ENCODE measurements at places on chromosomes 1 and 21.
A peak's percentile ranks its signal among the peaks of the same experiment; 100 is the strongest.

- peak; percentile 53 for DNase-seq
These were observed 106.9 kb upstream of the TMEM51 start for GRCh38 chr1:15046487-15047165.

DNA sequence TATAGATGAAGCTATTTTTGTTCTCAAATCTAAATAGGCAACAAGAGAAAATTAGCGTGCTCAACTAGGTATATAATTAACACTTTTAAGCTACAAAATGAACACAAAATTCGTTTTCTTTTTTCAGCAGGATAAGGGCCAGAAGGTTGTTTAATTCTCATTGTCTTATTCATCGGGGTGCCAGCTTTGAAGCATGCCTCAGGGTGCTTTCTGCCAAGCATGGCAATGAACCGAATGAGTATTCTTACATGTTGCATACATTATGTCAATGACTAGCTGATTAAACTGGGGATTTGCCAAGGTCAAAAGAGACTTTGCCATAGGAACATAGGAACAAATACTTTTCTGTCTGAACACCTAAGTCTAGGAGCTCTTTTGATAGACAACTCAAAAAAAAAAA lies 102.0 kb upstream of the MAP1LC3C start:
- no peak for DNase-seq

DNA sequence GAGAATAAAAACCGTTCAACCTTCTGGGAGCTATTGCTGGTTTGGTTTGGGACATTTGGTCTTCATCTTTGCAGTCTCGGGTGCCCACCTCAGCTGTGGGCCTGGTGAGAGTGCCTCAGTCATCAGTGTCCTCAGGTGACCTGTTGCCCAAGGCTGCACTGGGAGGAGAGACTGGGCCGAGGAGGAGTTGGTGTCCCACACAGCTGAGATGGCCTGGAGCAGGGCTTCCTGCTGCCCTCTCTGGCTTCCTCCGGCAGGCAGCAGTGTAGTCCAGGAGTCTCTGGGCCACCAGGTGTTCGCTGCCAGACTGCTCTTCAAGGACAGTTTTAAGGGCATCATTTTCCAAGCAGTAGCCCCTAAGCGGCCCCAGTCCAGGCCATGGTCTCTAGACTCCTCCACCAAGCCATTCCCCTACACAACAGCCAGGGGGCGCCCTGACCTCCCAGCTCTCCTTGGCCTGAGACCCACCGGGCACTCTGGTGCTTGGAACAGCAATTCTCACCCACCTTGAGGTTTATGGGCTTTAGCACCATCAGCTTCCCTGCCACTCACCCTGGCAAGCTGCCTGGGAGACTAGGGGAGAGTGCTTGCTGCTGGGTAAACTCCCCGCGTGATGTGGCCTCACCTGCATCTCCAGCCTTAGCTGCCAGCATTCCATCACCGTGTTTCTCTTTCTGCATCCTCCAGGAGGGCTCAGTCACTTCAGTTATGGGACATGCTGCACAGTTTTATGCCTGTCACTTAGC lies 9.1 kb upstream of the SYTL1 start:
- DNase-seq = no peak

DNA sequence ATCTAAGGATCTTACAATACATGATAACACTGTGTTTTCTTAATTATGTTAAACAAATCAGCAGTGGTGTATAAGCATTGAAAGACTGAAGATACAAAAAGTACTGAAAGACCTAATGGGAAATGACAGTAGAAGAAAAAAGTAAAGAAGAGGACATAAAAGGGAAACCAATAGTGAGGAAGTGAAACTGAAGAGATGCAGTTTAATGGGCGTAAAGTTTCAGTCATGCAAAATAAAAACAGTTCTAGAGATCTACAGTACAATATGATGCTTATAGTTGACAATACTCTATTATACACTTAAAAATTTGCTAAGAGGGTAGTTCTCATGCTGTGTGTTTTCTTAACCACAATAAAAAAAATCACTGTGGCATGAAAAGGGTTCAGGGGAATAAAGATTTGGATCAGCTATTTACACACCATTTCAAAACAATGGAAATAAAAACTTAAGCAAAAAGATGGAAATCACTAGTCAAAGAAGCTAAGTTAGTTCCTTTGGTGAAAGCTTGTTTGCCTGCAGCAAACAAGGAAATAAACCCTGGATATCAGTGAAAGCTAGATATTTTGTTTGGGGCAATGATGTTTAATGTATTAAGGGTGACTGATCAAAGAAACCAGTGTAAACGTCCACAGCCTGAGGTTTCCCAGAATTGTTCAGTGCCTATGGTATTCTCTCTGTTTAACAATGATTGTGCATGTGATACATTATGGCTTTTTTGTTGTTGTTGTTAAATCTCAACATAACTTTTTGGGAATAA lies 1160.8 kb upstream of the ADGRL2 start:
- DNase-seq = no peak

- no peak for DNase-seq
These were observed 28.3 kb downstream of the CD160 start for GRCh38 chr1:145747398-145748247.

GRCh38 chr1:37861151-37861550 lies 1.8 kb upstream of the MTF1 start:
- DNase-seq = no peak

DNA sequence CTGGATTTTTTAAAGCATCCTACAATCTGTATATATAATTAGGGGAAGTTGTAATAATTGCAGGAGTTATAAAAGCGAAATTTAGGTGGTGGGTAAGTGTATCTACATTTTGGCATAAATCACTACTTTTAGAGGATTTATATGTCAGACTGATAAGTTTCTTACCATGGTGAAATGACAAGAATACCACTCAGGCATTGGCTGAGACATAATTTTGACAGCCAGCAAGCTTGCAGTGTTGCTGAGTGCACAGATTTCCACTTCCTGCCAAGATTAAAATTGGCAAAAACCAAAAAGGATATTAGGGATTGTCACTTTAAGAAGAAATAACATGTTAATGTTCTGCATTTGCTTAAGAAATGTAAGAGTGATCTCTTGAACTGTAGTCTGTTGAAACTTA lies 28.2 kb downstream of the NFIA start:
- no peak for DNase-seq

GRCh38 chr1:50703240-50703639 lies 256.8 kb downstream of the FAF1 start:
- no peak for DNase-seq

DNA sequence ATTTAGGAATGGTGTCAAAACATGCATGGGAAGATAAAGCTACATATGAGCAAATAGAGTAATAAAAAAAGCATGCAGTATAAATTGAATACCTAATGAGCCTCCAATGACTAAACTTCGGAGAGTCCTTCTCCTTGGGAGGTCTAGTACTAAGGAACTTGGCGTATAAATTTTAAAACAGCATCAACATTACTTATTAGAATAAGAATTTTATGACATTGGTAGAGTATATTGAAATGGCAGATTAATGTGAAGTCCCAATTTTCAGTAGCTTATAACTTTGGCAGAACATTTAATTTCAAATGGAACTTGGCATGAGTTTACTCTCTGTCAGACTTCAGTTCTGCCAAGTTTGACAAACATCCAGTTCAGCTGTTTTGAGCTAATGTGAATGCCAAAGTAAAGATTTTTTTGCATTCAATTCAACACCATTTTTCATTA lies 104.7 kb upstream of the RGS18 start:
- DNase-seq = peak; percentile 22

DNA sequence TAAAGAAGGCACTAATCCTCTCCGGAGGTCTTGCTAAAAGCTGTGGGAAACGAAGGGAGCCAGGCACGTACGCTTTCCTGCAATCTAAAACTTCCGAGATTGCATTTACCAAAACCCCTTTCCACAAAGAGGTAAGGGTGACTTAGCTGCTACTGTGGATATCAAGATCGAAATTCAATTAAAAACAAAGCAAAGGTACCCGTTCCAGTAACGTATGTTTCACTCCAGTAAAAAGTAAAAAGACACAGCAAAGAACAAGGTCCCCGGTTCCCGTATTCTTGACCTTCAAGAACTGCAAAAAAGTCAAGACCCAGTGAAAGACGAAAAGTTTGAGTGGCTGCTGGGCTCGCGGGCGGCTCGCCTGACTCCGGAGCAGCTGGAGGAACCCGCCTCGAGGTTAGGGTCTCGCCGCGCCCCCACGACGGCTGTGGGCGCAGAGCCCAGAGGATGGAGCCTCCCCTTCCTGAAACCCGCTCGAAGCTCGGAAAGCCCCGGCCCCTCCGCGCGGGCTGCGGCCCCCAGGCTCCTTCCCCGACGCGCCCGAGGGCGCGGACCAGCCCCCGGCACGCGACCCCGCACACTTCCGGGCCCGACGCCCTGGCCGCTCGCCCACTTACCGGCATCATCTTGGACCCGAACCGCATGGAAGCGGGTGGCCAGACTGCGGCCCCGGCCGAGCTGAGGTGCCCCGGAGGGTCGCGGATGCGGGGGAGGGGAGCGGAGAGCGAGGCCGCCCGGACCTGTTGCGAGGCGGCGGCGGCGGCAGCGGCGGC lies 524 bp downstream of the TP53BP2 start:
- no peak for DNase-seq

DNA sequence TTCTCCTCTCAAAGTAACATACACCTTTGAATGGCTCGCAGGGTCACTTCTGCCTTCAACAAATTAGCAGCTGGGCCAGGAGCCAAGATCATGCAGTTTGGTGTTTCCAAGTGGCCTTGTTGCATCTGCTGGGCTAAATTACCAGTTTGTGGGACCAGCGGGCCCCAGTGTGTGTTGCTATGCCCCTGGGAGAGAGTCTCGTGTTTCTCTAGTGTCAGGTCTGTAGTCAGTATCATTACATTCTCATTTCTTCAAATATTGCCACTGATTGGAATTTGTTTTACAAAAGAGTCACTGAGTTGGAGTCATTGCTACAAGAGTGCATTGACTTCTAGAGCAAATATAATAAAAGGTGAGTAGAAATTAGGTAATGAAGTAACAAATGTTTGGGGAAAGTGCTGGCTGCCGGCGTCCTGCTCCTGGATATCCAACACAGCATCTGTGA lies 35.5 kb downstream of the RHOU start:
- no peak for DNase-seq

DNA sequence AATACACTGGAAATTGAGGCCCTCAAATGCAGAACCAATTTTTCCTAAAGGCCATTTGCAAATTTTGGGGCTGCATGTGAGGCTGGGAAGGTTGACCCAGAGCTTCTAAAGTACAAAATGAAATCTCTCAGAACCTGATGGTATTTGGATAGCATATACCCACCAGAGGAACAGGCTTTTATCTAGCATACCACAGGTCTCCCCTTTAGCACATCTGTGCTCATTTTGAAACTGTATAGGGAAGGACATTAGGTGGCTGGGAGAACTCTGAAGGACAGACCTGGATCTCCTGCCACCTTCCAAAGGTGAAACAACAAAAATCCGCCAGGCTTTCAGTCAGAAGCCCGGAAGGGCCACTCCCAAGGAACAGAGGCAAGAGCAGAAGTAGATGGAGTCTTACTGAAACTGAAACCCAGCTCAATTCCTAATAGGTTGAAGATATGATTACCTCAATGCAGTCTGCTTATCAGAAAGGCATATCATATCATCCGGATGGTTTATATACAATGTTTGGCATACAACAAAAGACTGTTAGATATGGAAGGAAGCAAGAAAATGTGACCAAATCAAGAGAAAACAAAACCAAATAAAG lies 11.6 kb downstream of the CD55 start:
- no peak for DNase-seq

DNA sequence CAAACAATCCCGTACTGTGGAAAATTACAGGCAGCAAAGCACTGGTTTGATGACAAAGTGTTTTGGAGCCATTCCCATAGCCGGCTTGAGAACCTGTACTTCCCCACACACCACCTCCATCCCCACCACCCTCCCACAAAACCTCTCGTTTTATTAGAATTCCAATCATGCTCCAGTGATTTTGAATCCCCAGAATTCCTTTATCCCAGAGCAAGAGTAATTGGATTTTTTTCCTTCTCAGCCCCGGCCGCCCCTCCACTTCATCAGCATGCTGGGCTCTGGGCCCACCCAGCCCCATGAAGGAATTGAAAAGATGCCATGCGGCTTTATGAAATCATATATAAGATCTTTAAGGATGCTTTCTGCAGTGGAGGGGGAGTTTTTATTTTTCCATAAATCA lies 136.6 kb downstream of the OMA1 start:
- no peak for DNase-seq

GRCh38 chr21:42537106-42537742 lies 23.6 kb downstream of the SLC37A1 start:
- DNase-seq = no peak

Measured in stromal cell of bone marrow (primary cell).